Spinal cord (tissue), 10 donors: ENCODE measurements at places on chromosomes 16 and 17.

- H3K27ac ChIP-seq: peak overlapping the region; percentile 10
- no peak overlapping the region for H3K4me3 ChIP-seq
- H3K36me3 ChIP-seq: peaks cover 9% of the 10 kb centered on the region
- peaks cover 65% of the 10 kb centered on the region for H3K4me1 ChIP-seq
These were observed 202.5 kb downstream of the MSI2 start for GRCh38 chr17:57458718-57459285.

- DNase-seq: no peak
- no peak overlapping the region for H3K27ac ChIP-seq
- no peak overlapping the region for H3K4me3 ChIP-seq
- no peaks in the 10 kb centered on the region for H3K36me3 ChIP-seq
These were observed 262.6 kb upstream of the MYOCD start for GRCh38 chr17:12402963-12403622.

GRCh38 chr17:48179071-48179945 lies 71.7 kb downstream of the SNX11 start:
- DNase-seq: no peak
- no peaks in the 10 kb centered on the region for H3K36me3 ChIP-seq
- H3K27ac ChIP-seq: no peak overlapping the region
- H3K4me3 ChIP-seq: no peak overlapping the region
- no peaks in the 10 kb centered on the region for H3K27me3 ChIP-seq

- peaks cover 14% of the 10 kb centered on the region for H3K36me3 ChIP-seq
- no peaks in the 10 kb centered on the region for H3K27me3 ChIP-seq
- DNase-seq: no peak
- H3K4me1 ChIP-seq: no peaks in the 10 kb centered on the region
- H3K27ac ChIP-seq: no peak overlapping the region
These were observed 58.3 kb downstream of the STH start for GRCh38 chr17:46057366-46057765.

- H3K4me3 ChIP-seq: no peak overlapping the region
- H3K36me3 ChIP-seq: peaks cover 19% of the 10 kb centered on the region
- DNase-seq: no peak
- H3K27me3 ChIP-seq: no peaks in the 10 kb centered on the region
- H3K4me1 ChIP-seq: peaks cover 27% of the 10 kb centered on the region
These were observed 63.5 kb upstream of the LGALS9 start for GRCh38 chr17:27567563-27567859.

DNA sequence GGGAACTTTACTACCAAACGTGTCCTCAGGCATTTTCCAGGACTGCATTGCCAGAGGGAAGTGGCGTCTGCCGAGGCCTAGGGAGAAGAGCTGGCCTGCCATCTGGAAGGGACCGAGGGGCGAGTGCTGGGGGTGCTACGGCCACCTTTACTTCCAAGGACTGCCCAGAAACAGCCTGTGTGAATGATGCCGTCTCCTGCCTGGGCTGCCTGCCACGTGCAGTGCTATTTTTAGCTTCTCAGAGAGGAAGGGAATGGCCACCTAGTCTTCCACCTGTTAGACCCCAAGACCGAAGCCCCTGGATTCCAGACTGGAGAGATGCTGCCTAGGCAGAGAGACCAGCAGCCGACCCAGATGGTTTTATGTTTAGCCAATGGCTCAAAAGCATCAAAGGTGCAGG lies 57.2 kb downstream of the VAC14 start:
- H3K4me1 ChIP-seq: peaks cover 53% of the 10 kb centered on the region
- H3K36me3 ChIP-seq: peaks cover 66% of the 10 kb centered on the region
- H3K27me3 ChIP-seq: no peaks in the 10 kb centered on the region
- H3K4me3 ChIP-seq: no peak overlapping the region
- no peak for DNase-seq
- H3K27ac ChIP-seq: no peak overlapping the region

DNA sequence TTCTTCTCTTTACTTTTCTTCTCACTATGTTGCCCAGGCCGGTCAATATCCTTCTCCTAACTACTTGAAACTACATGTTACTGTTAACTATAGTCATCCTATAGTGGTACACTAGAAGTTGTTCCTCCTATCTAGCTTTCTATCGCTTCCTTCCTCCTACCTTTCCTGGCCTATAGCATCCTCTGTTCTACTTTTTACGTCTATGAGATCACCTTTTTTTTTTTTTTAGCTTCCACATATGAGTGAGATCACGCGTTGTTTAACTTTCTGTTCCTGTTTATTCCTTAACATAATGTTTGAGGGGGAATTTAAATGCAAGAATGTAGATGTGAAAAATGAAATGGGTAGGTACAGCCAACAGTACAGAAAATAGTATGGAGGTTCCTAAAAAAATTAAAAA lies 30.5 kb upstream of the YPEL2 start:
- H3K27me3 ChIP-seq: no peaks in the 10 kb centered on the region
- H3K4me3 ChIP-seq: no peak overlapping the region
- no peaks in the 10 kb centered on the region for H3K4me1 ChIP-seq
- H3K36me3 ChIP-seq: no peaks in the 10 kb centered on the region

- peaks cover 3% of the 10 kb centered on the region for H3K4me1 ChIP-seq
- no peak for DNase-seq
- no peak overlapping the region for H3K27ac ChIP-seq
- H3K36me3 ChIP-seq: peaks cover 56% of the 10 kb centered on the region
- H3K4me3 ChIP-seq: no peak overlapping the region
These were observed 28.7 kb upstream of the FASN start for GRCh38 chr17:82126556-82127314.

- no peak overlapping the region for H3K4me3 ChIP-seq
- peaks cover 42% of the 10 kb centered on the region for H3K4me1 ChIP-seq
- H3K27me3 ChIP-seq: no peaks in the 10 kb centered on the region
- H3K27ac ChIP-seq: no peak overlapping the region
- DNase-seq: no peak
These were observed 2.5 kb downstream of the CORO1A start for GRCh38 chr16:30185683-30186421.

- peak within 1 kb of the TSS; percentile 47 for H3K27ac ChIP-seq
- no peaks in the 10 kb centered on the region for H3K27me3 ChIP-seq
- H3K36me3 ChIP-seq: no peaks in the 10 kb centered on the region
- DNase-seq: peak; percentile 100
- H3K4me1 ChIP-seq: peaks cover 12% of the 10 kb centered on the region
These were observed at the start of gene WDR59 for GRCh38 chr16:74984529-74985296. Gene WDR59, minus strand, starts transcription at chr16:74985123. Its CDS starts 106 bp downstream, at chr16:74985017.

DNA sequence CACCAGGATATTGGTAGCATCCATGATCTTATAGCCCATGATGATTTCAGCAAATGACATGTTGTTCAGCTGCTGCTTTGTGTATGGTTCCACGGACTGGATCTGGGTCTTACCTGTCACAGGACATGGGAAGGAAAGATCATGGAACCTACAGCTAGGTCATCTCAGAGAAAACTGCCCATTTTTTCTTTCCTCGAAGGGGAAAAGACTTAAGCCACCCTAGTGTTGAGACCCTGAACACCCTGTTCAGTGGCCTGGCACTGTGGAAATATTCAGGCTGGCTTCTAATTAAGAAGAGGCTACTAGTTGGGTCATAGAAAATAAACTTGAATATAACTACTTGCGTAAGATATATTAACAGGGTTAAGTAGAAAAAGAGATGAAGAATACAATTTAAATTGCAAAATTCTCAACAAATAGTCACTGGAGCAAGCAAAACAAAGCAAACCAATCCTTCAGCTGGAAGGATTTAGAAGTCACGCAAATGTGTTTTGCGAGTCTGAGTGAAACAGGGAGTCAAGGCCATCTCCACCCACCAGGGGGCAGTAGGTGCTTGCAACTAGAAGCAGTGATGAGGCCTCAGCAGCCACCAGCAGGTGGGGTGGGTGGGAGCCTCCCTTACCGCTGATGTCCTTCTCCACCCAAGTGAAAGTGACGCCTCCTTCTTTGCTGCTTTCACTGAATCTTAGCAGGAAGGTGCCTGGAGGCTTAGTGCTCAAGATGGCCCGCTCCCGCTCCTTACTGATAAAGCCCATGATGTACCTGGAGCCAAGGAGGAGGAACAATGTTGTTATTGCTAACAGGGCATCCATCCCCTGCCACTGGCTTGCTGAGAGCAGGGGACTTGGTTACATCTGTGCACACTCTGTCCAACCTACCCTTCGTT lies 34.3 kb downstream of the STAT5A start:
- H3K4me1 ChIP-seq: no peaks in the 10 kb centered on the region
- H3K27me3 ChIP-seq: no peaks in the 10 kb centered on the region
- H3K27ac ChIP-seq: no peak overlapping the region
- peak; percentile 97 for DNase-seq
- H3K36me3 ChIP-seq: peaks cover 53% of the 10 kb centered on the region

DNA sequence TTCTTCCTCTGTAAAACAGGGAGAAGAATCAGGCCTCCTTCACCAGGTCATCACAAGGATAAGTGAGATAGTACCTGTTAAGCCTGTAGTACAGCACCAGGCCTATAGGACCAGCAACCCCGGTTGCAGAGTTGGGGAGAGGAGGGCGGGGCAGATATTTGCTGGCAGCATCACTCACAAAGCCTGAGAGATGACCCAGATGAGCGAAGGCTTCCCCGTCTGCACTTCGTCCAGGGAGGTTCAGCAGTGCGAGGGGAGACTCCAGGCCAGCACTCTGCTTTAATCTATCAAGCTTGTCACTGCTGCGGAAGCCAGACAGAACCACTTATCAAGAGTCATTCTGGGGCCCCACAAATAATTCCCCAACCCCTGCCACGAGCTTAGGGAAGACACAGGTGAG lies 15.8 kb upstream of the RBBP6 start:
- no peak for DNase-seq
- no peaks in the 10 kb centered on the region for H3K36me3 ChIP-seq
- no peaks in the 10 kb centered on the region for H3K27me3 ChIP-seq
- no peak overlapping the region for H3K27ac ChIP-seq
- H3K4me3 ChIP-seq: no peak overlapping the region

- peaks cover 78% of the 10 kb centered on the region for H3K4me1 ChIP-seq
- H3K36me3 ChIP-seq: peaks cover 41% of the 10 kb centered on the region
- no peak overlapping the region for H3K4me3 ChIP-seq
- H3K27me3 ChIP-seq: no peaks in the 10 kb centered on the region
- H3K27ac ChIP-seq: no peak overlapping the region
These were observed 10.8 kb upstream of the BCAR1 start for GRCh38 chr16:75262104-75262799.

DNA sequence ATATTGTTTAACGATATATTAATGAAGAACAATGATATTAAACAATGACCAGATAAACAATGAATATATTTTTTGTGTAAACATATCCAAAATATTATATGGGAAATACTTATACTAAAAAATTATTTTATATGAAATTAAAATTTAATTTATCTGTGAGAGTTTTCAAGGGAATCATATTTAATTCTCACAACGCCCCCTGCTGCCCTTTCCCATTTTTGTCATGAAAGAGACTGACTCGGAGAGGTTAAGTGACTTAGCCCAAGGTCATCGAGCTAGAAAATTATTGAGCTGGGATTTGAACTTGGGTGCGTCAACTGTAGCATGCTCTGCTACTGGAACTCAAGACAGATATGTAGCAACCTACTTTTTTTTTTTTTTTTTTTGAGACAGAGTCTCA lies 7.2 kb upstream of the MYCBPAP start:
- no peaks in the 10 kb centered on the region for H3K27me3 ChIP-seq
- H3K36me3 ChIP-seq: no peaks in the 10 kb centered on the region
- DNase-seq: peak; percentile 29
- H3K4me3 ChIP-seq: no peak overlapping the region

DNA sequence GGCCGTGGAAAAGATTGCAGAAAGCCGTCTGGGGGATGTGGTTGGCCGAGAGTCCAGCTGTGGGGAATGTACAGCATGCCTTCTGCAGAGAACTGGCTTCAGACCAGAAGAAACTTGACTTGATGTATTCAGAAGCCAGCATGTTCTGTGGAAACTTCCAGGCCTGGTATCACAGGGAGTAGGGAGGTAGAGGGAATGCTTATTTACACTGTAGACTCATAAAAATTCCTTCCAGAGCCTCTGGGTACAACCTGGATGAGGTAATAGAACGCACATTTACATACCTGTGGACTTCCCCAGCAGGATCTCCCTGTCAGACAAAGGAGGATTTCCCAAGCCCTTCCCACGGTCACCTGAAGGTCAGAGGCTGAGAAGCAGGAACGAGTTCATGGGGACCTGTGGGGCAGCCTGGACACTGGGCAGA lies 11.8 kb upstream of the GAS7 start:
- H3K4me1 ChIP-seq: no peaks in the 10 kb centered on the region
- peak overlapping the region; percentile 11 for H3K27ac ChIP-seq
- no peaks in the 10 kb centered on the region for H3K27me3 ChIP-seq

- no peak overlapping the region for H3K27ac ChIP-seq
- H3K27me3 ChIP-seq: no peaks in the 10 kb centered on the region
- H3K4me3 ChIP-seq: no peak overlapping the region
- peaks cover 16% of the 10 kb centered on the region for H3K4me1 ChIP-seq
- no peaks in the 10 kb centered on the region for H3K36me3 ChIP-seq
- no peak for DNase-seq
These were observed 22.2 kb upstream of the PIK3R6 start for GRCh38 chr17:8889458-8890210.

- DNase-seq: peak; percentile 26
- H3K27me3 ChIP-seq: no peaks in the 10 kb centered on the region
- no peak overlapping the region for H3K4me3 ChIP-seq
These were observed 43.3 kb downstream of the PGS1 start for GRCh38 chr17:78421534-78422266.

DNA sequence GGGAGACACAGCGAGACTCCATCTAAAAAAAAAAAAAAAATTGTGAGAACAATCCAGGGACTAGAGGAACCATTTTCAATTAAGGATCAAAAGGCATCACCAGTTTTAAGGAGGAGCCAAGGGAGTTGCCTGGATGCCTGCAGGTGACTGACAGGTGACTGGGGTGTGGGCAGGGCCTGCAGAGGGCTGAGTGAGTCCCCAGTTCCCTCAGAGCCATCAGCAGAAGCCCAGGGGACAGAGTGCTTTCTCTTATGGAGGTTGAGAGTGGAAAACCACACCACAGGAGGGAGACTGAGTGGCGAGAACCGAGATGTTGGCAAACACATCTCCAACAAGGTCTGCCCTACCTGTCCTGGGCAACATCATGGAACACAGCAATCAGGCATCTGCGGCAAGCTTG lies 27.1 kb upstream of the CREBBP start:
- no peak overlapping the region for H3K4me3 ChIP-seq
- no peak for DNase-seq
- H3K4me1 ChIP-seq: no peaks in the 10 kb centered on the region
- H3K36me3 ChIP-seq: no peaks in the 10 kb centered on the region
- no peak overlapping the region for H3K27ac ChIP-seq
- H3K27me3 ChIP-seq: no peaks in the 10 kb centered on the region

DNA sequence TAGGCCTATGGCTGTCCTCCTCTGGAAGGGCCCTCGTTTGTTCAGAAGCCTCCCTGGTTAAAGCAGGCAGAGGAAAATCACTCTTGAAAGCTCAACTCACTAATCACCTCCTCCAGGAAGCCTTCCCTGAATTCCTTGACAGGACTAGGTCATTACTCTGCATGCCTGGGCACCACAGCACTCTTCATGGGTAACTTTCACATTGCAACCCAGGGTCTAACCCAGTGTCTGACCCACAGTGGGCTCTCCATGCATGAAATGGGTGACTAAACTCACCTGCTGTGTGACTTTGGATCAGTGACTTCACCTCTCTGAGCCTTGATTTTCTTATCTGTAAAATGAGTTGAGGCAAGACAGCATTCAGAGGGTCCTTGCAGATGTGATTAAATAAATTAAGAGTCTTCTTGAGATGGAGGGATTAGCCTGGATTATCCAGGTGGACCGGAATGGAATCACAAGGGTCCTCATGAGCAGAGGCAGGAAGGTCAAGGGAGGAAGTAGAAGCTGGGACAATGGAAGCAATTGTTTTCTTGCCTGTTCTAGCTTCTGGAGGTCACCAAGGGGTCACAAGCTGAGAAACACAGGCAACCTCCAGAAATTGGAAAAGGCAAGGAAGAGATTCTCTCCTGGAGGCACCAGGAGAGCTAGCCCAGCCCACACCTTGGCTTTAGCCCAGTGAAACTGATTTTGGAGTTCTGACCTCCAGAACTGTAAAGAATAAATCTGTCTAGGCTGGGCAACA lies 3.8 kb upstream of the RAI1 start:
- H3K27ac ChIP-seq: no peak overlapping the region
- no peak for DNase-seq
- H3K36me3 ChIP-seq: no peaks in the 10 kb centered on the region
- H3K4me1 ChIP-seq: peaks cover 5% of the 10 kb centered on the region
